ENCODE measurements at places on chromosomes 5 and 9.

- no peak for DNase-seq
Measured at GRCh38 chr5:175836737-175837136, 34.6 kb upstream of the CPLX2 start.

DNA sequence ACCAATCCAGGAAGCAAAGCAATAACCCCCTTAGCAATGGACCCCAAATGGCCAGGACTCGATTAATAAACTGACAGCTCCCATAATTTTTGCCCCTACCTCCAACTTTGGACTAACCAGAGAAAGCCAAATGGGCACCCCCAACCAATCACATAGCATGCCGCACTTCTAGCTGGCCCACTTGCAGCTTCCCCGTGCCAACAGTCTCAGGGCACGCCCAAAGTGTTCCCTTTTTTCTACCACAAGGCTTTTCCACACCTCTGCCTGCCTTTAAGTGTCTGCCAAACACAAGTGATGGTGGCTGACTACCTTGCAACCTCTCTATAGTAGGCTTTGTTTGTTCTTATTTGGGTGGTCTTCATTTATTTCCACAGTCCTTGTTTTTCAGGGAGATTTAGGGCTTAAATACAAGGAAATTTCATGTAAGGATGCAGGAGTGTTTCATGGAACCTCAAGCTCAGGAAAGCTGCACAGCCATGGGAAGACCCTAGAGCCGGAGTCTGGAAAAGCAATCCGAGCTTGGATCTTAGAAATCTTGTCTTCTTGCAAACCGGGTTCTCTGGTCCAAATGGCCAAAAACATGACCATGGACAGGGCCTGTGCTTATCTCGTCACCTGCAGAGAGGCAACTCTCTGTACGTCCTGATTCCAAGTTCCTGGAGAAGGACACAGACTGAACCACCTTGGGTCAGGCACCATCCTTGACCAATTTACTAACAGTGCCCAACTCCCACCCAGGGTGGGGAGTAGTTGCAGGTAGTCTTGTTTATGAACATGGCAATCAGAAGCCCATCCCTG lies 89.2 kb downstream of the THBS4 start:
- DNase-seq, result no peak

DNA sequence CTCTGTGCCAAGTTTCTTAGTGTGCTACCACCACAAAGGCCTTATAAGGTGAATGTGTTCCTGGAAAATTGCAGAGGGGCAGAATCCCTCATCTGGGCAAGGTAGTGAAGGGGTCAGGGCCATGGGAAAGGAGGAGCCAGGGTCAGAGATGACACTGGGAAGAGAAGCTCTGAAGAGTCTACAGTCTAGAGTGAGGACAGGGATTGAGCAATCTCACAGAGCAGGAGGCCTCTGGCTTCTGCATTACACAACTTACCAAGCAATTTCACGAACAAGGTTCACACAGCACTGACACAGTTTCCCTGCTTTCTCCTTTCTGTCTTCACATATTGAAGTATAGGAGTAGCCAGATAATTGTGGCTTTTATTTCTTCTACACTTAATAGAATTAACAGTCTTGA lies 24.5 kb upstream of the IDNK start:
- no peak for DNase-seq

DNA sequence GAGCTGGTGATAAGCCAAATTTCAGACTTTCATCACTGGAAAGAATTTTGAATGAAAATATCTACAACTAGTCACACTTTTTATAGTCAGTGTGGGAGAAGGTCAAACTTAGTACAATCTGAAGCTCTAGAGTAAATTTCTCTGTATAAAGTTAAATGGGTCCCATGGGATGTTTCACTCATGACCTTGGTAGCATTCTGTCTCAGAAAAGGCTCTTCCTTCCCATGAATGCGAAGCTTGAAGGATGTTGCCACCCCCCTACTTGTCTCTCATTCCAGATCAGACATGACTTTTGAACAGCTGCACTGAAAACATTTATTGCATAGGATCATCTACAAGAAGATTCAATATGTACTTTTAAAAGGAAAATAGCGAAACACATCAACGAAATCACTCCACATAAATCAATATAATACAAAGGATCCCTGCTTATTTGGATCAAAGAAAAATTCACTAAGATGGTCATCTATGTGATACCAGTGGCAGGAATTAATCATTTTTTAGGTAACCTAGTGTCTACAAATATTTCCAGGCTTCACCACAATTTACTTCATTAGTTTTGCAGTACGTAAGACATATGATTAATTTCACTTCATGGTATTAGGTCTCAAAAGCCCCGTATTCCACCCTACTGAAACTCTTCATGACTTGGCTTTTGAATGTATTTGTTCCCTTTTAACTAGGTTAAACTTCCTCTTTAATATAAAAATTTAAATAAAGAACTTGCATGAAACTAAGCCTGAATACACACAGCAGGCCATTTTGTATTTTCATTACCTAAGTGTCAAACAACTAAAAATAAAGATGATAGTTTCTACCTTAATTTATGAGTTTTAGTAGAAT lies 4.4 kb downstream of the ST8SIA4 start:
- DNase-seq, result no peak

GRCh38 chr9:90969021-90969675 lies 167.5 kb downstream of the SYK start:
- DNase-seq, result no peak

- DNase-seq, result peak; percentile 16
Measured at GRCh38 chr5:54249210-54250028, 61.0 kb downstream of the ARL15 start.

- no peak for DNase-seq
Measured at GRCh38 chr9:96168882-96169281, 133.1 kb downstream of the HSD17B3 start.

GRCh38 chr9:74330487-74331214 lies 166.5 kb upstream of the RORB start:
- no peak for DNase-seq

DNA sequence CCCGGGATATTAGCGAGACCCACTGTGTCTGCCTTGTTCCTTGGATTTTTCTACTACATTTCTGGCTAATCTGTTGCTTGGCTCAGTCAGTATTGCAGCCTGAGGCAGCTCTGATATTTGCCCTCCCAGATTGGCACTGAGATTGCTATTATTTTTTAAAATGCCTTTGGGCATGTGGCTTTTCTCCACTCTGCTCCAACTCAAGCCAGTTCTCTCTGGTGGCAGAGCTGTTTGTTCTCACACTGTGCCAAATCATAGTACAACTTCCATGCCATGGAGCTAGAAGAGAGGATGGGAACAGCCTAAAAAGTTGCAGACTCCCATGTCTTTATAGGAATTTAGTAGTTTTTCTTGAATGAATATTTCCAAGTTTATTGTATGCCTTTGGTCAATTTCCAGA lies 155.9 kb upstream of the ATP10B start:
- no peak for DNase-seq

DNA sequence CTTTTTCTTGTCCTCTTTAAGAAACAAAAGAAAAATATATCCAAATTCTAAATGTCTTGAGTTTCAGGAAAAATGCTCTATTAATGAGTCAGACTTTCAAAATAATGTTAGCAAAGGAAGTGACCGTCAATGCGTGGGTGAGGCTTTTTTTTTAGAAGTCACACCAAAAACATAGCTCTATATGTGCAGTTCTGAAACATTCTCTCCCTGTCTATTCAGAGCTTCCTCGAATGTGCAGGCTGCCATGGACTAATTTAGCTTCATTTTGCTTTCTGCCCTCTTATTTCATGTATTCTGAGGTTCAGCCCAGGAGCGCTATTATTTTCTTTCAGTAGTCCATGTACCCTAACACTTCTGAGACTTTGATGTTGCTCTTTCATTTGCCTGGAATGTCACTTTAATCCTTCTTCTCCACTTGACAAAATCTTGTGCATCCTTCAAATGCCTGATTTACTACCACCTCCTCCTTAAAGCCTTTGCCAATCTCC lies 72.5 kb upstream of the RASA1 start:
- DNase-seq, result peak; percentile 49

DNA sequence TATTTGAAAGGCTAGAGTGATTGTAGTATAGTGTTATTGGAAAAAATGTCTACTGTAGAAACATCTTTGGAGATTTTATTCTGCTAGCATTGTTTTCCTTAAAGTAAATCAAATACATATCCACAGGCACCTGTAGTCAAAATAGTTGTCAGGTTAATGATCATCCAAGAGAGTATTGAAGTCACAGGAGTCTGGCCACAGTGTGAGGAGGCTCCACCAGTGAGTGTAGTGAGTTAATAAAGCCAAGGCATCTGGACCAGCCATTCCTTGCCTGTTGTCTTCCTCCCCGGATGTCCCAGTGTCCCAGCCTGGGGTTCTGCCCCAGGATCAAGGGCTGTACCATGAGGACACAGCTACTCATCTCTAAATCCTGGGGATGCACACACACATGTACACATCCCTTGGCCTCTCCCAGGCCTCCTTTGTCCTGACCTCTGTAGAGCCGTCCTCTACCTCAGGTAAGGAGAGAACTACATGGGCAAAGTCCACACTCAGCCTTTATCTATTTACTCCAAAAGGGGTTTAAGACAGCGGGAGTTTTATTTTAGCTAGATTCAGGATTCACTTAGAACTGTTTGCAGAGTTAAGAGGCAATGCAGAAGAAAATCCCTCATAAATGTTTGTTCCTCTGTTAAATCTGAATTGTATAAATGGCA lies 3.7 kb downstream of the PIK3R1 start:
- no peak for DNase-seq

- no peak for DNase-seq
Measured at GRCh38 chr9:106486685-106487084, 376.3 kb upstream of the ZNF462 start.

DNA sequence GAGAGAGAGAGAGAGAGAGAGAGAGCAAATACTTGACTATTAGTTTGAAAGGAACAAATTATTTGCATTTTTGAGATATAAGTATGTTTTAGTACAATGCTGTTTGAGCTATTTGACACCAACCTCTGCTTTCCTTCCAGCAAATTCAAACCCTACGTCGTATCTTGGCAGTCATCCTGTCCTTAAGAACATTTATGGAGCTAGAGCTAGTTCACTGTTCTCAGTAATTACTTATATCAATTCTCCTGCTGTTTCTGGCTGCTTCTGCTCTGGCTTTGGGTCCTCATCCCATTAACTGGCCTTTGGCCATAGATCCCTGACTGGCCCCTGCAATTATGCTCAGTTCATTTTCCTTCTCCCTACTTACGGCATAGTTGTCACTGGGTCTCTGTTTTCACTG lies 19.9 kb upstream of the ERAP2 start:
- no peak for DNase-seq

- DNase-seq, result no peak
Measured at GRCh38 chr5:56543441-56544388, 271.6 kb upstream of the MAP3K1 start.

DNA sequence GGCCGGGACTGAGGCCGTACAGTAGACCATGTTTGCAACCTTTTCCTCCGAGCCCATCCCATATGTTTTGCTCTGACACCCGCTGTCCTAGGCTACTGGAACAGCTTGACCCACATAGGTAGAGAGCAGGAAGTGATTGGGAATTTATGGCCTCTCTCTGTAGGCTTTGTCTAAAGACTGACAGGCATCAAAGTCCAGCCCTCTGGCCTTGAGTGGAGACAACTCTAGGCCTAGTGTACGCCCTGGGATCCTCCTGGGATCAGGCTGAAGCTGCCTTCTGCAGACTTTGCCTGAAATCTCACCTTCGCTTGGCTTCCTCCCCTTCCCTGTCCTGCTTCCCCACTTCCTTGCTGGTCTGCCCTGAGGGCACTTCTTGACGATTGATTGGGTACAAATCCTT lies 13.6 kb upstream of the AKNA start:
- no peak for DNase-seq

GRCh38 chr5:150180241-150181026 lies 9.4 kb upstream of the SLC6A7 start:
- DNase-seq, result no peak

- DNase-seq, result no peak
Measured at GRCh38 chr9:81132796-81133195, 556.6 kb downstream of the TLE1 start.

DNA sequence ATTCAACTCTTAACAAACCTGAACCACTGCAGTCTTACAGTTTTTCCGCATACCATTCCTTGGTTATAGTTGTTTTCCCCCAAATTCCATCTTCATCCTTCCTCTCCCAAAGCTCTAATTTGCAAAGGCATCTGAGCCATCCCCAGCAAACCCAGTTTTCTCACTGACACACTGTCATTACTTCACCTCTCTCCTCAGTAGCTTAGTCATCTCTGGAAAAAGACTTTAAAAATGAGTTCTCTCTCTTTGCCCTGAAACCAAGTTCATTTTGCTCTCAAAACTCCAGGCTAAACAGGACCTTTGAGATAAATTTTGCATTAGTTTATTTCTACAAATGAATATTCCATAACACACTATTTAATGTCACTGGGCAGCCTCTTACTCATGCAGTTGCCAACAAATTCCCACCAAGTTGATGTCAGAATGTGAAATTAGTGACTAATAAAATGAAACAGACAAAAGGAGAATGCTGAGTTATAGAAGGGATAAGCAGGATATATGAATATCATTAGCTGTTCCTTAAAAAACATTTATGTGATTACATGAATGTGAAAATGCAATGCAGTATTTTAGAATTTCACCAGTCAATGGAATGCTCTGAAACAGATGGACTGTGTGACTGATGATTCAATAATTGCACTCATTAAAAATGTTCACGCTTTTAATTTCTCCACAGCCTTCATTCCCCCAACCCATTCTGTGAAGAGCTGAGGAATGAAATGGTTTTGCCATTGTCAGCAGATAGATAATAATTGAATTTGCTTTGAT lies 107.4 kb upstream of the DMAC1 start:
- no peak for DNase-seq

- peak; percentile 32 for DNase-seq
Measured at GRCh38 chr5:78983601-78984438, 1.3 kb downstream of the ARSB start.

GRCh38 chr5:11377896-11378295 lies 526.4 kb downstream of the CTNND2 start:
- no peak for DNase-seq

- DNase-seq, result no peak
Measured at GRCh38 chr9:87748881-87749280, 23.0 kb downstream of the CTSL start.

GRCh38 chr9:123157221-123157620 lies 111.2 kb downstream of the STRBP start:
- no peak for DNase-seq

- no peak for DNase-seq
Measured at GRCh38 chr5:149019679-149020078, 43.2 kb downstream of the SH3TC2 start.

DNA sequence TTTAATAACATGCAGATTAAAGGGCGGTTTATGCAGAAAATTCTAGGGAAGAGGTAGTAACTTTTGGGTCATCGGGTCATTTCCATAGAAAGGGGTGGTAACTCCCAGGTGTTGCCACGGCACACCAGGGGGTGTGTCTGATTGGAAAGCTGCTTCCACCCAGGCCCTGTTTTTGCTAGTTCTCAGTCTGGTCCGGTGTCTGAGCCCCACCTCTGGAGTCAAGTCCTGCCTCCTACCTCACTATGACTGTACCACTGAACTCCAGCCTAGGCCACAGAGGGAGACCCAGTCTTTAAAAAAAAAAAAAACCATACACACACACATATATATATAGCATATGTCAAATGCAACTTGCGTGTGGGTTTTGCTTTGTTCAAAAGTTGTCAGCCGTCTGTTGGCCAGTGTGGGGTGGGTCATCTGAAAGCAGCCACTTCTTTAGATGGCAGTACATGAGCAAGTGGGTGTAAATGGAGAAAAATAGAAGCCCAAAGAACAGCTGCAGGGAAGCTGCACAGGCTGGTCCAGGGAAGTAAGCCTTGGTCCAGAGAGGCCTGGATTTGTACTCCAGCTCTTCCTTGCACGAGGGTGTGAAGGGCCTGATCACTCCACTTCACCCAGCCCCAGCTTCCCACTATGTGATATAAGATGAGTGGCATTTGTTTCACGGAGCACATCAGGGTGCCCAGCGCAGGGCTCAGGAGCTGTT lies 110.7 kb upstream of the SPRY4 start:
- no peak for DNase-seq

Data from GM20000 (cell line).